Stimulated activated CD4-positive, alpha-beta T cell treated with anti-CD3 and anti-CD28 coated beads, Interleukin-15, amount 100 ng/mL, for 1 hour (primary cell): ENCODE measurements at places on chromosomes 12 and 14.

DNA sequence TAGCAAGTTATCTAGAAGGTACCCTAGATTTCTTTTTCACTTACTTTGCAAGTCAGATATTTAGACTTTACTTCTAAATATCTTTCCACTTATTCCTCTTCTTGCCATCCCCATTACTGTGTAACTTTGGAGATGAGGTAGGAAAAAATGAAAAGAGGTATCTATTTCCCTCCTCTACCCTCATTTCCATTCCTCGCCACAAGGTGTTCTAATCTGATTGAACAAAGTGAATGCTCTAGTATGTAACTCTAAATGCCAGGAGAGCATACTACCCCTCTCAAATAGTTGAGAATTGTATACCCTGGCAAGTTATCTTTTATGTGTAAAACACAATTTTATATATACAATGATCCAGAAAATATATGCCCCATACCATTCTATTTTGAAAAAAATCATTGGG, 1.7 kb upstream of the LDHB start:
- no peak for DNase-seq

- DNase-seq, result no peak
Measured at GRCh38 chr12:83538361-83538965, 851.8 kb downstream of the TMTC2 start.

- DNase-seq, result no peak
Measured at GRCh38 chr12:116779597-116779996, 41.5 kb downstream of the RNFT2 start.

- no peak for DNase-seq
Measured at GRCh38 chr14:95273001-95273978, 46.4 kb downstream of the CLMN start.

DNA sequence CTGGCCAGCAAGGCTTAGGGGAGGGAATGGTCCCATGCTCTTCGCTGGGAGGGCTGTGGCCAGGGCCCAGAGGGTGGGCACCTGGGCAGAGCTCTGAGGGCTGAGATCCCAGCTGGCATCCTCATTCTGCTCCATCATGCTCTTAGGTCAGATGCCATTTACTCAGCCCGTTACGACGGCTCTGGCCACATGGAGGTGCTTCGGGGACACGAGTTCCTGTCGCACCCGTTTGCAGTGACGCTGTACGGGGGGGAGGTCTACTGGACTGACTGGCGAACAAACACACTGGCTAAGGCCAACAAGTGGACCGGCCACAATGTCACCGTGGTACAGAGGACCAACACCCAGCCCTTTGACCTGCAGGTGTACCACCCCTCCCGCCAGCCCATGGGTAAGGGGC, 30.8 kb upstream of the LRP1-AS start:
- no peak for DNase-seq

DNA sequence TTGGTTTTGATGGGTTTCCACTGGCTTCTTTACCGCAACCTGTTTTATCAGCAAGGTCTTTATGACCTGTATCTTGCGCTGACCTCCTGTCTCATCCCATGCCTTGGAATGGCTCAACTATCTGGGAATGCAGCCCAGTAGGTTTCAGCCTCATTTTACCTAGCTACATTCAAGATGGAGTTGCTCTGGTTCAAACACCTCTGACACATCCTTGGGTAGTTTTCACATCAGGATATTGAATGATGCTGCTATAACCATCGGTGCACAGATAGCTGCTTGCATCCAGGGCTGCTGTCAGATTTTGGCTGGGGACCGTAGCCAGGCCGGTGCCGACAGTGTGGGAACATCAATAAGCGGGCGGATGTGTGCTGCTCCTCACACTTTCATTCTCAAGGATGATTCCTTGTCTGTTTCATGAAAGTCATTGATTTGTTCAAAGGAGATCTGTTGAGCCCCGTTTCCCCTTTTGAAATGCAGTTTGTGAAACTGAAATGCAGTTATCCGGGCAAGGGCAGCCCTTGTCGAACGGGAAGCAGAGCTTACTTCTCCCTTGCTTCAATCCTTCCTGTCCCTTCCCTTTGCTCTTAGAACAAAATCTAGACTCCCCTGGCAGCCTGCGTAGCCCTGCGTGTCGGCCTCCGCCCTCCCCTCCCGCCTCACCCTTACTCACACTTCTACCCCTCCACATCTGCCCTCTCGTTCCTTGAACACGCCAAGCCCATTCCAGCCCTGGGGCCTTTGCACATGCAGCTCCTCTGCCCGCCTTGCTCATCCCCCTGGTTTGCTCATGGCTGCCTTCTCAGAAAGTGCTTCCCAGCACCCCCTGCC, 49.2 kb upstream of the NCOR2 start:
- DNase-seq, result no peak

DNA sequence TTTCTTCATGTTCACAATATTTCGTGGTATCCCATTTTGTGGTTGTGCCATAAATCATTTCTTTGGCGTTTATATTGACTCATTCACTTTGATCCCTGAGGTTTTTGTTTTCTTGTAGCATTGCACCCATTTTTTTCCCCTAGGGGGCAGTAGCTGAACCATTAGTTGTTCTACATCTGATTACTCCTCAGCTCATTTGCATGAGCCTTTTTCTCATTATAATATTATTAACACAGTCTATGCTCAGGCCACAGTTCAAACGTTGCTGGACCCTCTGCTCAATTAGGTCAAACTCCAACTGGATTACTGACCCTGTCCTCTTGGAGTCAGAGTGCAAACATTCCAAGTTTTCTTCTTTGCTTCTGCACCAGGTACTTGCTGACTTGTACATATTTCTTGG, 475.4 kb upstream of the SEL1L start:
- DNase-seq, result no peak

DNA sequence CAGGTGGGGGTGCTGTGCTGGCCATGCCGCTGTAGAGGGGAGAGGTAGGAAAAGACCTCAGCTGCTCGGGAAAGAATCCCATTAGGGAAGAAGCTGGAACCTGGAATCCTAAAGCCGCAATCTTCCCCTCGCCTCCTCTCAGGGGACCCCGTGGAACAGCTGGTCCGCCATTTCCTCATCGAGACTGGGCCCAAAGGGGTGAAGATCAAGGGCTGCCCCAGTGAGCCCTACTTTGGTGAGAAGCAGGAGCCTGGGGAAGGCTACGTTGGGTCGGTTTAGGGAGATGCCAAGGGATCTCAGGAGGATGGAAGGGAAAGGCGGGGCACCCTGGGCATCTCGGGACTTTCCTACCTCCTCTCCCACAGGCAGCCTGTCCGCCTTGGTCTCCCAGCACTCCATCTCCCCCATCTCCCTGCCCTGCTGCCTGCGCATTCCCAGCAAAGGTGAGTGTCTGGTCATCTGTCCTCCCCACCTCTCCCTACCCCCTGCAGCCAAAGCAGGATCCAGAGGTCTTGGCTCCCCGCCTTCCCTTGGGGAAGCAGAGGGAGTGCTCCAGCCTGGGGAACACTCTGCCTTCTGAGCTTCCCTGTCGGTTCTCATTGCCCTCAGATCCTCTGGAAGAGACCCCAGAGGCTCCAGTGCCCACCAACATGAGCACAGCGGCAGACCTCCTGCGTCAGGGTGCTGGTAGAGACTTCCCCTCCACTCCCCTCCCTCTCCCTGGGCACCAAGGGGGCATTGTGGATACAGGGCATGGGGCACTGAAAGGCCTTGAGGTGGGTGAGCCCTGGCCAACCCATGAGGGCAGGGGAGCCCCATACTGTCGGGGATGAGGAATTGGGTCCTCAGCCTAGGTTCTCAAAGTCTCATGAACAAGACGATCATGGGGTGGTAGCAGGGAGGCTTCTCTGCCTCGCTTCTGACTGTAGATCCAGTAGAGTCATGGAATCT, 12.4 kb downstream of the TNS2 start:
- no peak for DNase-seq

GRCh38 chr14:23538785-23539184, 12.8 kb downstream of the ZFHX2 start:
- no peak for DNase-seq

- no peak for DNase-seq
Measured at GRCh38 chr12:107423531-107423930, 262.1 kb upstream of the PWP1 start.

GRCh38 chr12:3154006-3154405, 76.8 kb downstream of the TSPAN9 start:
- DNase-seq, result no peak

DNA sequence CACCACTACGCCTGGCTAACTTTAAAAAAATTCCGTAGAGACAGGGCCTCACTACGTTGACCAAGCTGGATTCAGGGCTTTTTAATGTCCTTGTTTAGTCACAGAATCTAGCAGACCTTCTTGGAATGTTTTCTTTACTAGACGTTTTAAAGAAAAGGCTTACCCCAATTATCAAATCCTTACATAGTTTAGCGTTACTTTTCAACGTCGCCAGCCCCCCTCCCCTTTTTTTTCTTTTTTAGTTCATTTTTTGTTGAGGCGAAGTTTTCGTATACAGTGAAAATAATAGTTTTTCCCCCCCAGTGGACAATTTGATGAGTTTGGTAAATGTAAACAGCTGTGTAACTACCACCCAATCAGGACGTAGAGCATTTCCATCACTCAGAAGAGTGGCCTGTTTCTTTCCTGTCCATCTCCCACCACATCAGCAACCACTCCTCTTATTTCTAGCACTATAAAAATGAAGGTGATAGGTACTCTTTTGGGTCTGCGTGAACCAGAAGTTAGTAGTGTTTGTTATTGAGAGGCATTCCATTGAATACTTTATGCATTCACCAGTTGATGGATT, 753 bp upstream of the DLGAP5 start:
- DNase-seq, result no peak

DNA sequence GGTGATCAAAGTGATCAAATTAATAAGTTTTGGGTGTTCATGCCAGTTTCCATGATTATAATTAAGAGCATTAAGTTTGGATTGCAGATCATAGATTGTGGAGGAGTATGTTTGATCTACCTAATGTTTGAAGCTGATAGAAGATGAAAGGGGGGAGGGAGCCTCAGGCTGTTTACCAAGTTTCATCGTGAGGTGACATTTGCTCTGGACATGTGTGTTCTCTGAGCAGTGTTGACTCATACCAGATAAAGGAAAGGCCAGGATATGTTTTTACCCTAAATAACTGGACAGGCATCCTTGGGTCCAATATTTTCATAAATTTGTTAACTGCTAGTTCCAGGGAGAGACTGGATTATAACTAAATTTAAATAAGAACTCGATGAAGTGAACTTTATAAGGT, 3.5 kb upstream of the SEL1L start:
- no peak for DNase-seq

- DNase-seq, result no peak
Measured at GRCh38 chr12:71641390-71641789, 22.3 kb downstream of the ZFC3H1 start.

GRCh38 chr12:25581067-25581466, 28.0 kb upstream of the LMNTD1 start:
- no peak for DNase-seq
